Activated T-helper 9 cell treated with anti-CD3 and anti-CD28 coated beads, Interleukin-2, amount 50 U/mL, for 16 hours (primary cell): ENCODE measurements at places on chromosomes 3 and 15.
A peak's percentile ranks its signal among the peaks of the same experiment; 100 is the strongest.

GRCh38 chr3:23481616-23482278 lies 278.6 kb downstream of the UBE2E2 start:
- no peak for DNase-seq

GRCh38 chr15:68407141-68407885 lies 24.6 kb downstream of the ITGA11 start:
- DNase-seq = no peak

- DNase-seq = no peak
Observed at GRCh38 chr15:64586984-64587383, 126.6 kb downstream of the ZNF609 start.

DNA sequence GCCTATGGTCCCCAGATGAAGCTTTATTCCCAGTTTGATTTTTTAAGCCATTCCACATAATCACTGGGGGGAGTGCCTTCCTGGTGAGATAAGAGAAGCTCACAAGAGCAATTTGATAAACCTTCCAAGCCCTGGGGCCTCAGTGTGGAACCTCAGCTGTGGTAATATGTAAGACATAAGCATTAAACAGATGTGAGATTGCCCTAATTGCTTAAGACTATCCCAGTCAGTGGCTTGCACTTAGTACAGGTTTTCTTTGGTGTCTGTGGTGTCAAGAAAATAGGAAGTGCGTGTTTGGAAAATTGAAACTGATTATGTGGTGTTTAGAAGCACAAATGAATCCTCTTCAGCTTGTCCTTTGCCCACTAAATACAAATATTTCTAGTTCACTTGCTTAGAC lies 54.3 kb downstream of the LRRN1 start:
- no peak for DNase-seq

DNA sequence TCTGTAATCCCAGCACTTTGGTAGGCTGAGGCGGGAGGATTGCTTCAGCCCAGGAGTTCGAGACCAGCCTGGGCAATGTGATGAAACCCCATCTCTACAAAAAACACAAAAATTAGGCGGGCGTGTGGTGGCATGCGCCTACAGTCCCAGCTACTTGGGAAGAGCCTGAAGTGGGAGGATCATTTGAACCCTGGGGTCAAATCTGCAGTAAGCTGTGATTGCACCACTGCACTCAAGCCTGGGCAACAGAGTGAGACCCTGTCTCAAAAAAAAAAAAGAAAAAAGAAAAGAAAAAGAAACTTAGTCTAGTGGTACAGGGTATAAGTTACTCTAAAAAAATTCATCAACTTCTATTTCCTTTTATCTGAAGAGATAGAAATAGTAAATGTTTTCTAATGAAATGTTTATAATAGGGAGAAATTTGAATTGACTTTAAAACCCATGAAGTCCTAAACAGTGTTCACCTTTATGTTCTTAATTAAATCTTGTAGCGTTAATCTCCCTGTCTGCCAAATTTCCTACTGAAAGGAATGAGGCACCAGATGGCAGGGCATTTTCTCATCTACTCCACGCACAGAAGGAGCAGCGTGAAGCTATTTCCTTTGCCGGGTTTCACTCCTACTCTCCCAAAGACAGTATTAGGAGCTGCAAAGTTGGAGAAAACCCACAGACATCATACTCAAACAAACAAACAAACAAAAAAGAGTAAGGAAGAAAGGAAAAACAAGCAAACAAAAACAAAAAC lies 1.9 kb downstream of the PCLAF start:
- no peak for DNase-seq

DNA sequence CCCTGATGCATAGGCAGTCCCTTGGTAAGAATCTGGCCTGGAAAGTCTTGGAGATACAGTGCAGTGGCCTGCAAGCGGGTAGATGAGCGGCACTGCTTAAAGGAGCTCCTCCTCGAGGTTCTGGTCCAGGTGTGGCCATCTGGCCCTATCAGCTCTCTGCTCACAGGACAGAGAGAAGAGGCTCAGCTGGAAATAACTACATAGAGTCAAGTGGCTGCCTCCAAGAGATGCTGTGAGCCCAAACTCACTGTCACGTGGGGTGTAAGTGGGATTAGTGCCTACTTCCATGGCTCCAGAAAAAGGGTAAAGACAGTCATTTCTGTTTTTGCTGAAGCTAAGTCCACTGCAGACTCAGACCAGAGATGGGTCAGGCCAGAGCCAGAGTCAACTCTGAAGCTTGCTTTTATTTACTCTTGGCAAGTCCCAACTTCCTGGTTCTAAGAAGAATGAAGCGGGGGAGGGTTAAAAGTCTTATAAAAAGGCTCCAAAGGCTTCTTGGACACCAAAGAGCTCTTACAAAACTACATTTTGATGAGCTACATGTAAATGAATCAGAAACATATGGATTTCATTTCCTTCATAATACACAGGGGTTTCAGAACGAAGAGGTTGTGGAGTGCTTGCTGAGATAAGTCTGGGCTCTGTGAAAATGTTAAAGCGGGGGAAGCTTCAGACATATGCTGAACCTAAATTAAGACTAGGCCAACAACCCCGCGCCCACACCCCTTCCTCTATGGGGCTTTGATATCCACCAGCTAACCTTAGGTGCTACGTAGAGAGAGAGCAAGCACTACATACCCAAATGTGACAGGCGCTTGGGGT lies 77.1 kb downstream of the PDZRN3 start:
- no peak for DNase-seq

GRCh38 chr15:94877833-94878232 lies 646.5 kb downstream of the MCTP2 start:
- DNase-seq = no peak

DNA sequence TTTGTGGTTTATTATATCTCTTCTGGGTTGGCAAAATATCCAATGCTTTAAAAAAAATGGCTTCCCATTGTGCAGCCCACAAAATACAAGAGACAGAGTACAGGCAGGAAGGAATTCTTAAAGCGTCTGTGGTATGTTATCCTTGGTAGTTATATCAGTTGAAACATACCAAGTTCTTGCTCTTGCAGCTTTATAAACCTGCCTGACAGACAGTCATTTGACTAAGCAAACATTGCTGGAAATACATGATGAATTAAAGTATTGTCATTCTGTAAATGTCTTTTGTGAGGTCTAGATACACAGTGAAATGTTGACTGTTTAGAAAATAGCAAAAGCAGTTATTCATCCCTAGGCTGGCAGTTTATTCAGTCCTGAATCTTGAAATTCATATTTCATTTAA lies 44.8 kb upstream of the MAP3K13 start:
- no peak for DNase-seq

- DNase-seq = no peak
Observed at GRCh38 chr3:7865611-7866010, 636.0 kb upstream of the LMCD1 start.

DNA sequence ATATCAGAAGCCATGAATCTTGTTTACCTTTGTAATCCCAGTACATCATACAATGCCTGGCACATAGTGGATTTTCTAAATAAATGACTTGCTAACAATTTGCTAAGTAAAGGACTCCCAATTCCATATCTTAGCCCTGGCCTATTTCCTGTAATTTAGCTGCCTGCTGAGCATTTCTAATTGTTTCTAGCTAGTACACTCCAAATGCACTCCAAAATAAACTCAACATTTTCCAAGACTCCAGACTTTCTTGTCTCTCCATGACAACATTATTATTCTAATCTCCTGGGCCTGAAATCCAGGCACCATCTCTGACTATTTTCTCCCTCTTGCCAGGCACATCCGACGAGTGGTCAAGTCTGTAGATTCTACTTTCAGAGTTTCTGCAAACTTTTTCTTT lies 773.5 kb downstream of the SQOR start:
- DNase-seq = no peak

- peak; percentile 53 for DNase-seq
Observed at GRCh38 chr3:8970971-8971589, 7.8 kb upstream of the RAD18 start.

GRCh38 chr3:63450634-63451363 lies 172.7 kb downstream of the SYNPR start:
- no peak for DNase-seq
